ENCODE measurements at places on chromosomes 12 and 14. TPM values are rescaled to one million over a fixed set of nuclear protein-coding genes. Genes with fewer than 3 reads are reported as not detected.

The FOXA1 gene
- total RNA-seq, result 0.59 TPM

The TESPA1 gene
- total RNA-seq, result 0.30 TPM

The MYH6 gene
- total RNA-seq, result 0.30 TPM

The REP15 gene
- total RNA-seq, result 0.79 TPM

The LRRK2 gene
- 21.2 TPM for total RNA-seq

DNA sequence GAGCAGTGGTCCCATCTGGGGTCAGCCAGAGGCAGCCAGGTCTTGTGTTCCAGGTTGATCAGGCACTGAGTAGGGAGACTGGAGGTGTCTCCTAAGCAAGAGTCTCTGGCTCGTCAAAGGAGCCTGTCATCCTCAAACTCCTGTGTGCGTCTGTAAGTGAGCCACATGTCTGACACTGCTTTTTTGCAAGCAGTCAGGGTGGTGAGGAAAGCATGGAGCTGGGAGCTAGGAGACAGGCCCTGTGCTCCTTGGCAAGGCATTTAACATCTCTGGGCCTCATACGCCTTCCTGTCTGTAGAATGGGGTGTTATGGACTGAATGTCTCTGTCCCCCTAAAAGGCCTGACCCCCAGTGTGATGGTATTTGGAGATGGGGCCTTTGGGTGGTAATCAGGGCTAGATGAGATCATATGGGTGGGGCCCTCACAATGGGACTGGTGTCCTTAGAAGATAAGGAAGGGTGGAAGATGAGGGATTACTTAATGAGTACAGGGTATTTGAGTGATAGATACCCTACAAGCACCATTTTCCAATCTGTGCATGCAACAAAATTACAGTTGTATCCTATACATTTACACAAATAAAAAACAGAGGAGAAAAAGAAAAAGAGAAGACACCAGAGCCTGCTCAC lies 53.0 kb downstream of the ARL6IP4 start:
- no peak for DNase-seq

GRCh38 chr12:18352312-18352711 lies 91.0 kb downstream of the PIK3C2G start:
- no peak for DNase-seq

DNA sequence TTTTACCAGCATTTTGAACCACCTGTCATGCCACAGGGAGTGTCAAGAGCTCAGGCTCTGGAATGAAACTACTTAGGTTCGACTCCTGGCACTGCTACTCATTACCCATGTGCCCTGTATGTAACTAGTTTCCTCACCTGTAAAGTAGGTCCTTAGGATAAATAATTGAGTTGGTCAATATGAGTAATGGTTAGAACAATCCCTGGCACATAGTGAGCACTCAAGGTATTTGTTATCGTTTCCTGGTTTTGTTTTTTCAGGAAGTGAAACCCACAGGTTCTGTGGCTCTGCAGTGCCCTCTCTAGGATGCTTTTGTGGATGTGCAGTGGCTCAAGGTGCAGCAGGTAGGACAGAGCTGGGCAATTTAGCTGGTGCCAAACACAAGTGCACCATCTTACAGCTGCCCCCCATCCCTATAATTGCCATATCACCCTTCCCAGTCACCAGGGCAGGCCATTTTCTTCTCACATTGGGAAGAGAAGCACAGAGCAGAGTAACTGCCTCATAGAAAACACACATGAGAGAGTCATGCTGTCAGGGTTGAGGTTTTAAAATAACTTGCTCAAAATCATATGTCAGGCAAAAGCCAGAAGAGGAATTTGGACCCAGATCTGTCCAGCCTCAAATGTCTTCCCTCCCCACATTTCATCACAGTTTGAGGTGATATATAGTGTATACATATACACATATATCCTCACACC lies 297.5 kb downstream of the RPAP3 start:
- no peak for DNase-seq

GRCh38 chr12:96083020-96083719 lies 47.8 kb upstream of the LTA4H start:
- DNase-seq, result no peak

DNA sequence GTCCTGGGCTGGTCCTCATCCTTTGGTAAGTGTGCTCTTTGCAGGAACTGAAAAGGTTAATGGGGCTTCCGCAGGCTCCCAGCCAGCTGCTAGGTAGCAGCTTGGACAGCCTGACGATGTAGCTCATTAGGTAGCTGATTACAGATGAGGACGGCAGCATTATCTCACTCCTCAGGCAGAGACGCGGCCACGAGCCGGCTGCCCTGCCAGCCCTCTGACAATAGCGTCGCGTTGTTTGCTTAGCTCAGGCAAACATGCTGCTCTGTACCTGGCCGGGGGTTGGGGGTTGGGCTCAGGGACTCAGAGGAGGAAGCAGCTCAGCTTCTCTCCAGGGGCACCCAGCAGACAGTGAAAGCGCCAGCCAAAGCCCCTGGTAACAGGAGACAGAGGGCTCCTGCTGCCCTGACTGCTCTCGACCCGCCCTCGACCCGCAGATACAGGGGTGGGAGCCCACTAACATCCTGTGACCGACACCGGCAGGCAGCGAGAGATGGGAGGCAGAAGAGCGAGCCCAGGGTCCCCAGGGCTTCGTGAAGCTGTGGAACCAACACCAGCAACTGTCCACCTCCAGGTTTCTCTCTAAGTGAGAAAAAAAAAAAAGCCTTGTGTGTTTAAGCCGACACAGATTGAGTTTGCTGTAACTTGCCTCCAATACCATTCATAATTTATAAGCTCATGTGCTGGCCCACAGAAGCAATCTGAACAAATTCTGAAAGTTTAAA lies 53.4 kb upstream of the DLK1 start:
- DNase-seq, result no peak

DNA sequence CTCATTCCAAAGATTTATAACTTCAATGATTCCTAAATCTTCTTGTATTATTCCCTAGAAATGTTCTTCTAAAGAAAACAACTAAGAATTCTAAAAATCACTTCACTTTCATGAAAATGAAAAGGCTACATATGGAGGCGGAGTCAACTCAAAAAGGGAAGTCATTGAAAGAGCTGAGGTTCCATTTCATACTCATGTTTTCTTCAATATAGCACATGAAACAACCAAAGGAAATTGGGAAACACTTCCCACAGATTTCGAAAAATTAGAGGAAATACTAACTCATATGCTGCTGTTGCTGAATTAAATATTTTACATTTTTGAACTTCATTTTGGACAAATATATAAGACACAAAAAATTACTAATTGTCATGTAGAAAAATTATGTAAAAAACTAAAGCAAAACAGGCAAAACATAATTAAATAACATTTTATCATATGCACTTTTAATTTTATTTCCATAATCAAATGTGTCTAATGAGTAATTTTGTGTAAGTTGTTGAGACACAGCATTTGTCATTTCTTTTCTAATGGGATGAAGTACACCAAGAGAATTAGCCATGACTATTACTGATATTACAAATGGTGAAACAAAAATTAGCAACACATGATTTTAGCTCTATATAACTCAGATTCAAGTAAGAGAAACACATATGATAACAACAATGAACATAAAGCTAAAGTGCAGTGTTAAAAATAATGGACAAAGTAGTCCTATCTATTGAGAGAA lies at the start of gene CD163:
Gene CD163, minus strand, starts transcription at position 92 of the 730 bp plus-strand sequence. Its CDS starts 87 bp downstream, at position 5.
- DNase-seq, result no peak

- no peak for DNase-seq
Observed at GRCh38 chr12:42217656-42218055, 20.4 kb downstream of the YAF2 start.

DNA sequence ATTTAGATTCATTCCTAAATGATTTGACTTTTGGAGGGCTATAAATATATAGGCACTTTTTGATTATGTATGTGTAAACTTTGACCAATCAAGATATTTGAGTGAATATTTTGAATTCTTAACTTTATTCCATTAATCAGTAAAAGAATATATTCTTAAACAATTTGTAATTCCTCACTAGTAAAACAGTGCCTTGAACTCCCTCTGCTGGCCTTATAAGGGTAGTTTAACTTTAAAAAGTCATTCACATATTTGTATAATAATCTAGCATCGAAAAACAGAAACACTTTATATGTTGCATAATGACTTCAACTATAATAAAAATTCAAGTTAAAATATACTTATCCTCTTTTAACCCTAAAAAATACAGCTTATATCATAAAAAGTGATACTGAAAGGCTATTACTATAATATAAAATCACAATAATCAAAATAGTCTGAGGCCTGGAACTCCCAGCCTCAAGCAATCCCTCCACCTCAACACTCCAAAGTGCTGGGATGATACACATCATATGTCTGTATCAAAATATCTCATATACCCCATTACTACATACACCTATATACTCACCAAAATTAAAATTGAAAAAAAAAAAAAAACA lies 31.2 kb downstream of the CCDC59 start:
- DNase-seq, result no peak

DNA sequence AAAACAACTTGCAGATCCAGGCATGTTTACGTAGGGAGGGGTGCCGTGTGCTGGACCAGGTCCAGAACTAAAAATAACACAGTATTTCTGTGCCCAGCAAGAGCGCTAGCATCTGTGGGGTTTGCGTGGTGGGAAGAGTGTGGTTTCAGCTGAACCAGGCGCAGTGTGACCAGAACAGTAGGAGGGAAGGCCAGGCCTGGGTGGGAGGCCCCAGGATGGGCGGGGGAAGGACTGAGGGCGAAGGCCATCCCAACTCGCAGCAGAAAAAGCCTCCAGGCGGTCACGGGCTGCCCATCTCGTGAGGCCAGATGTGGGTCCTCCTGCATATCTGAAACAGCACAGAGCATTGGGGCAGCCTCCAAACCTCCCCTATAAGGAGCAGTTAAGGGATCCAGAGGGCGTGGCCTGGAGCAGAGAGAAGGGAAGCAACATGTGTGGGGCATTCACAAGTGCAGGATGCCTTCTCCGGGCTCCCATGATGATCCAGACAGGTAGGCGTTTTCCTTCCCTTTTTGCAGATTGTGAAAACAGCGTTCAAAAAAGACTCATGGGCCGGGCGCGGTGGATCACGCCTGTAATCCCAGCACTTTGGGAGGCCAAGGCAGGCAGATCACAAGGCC lies 17.8 kb upstream of the CD9 start:
- peak; percentile 83 for DNase-seq

GRCh38 chr12:48602192-48602989 lies 32.5 kb upstream of the LALBA start:
- DNase-seq, result no peak

GRCh38 chr12:77888611-77889010 lies 57.9 kb downstream of the NAV3 start:
- DNase-seq, result no peak

DNA sequence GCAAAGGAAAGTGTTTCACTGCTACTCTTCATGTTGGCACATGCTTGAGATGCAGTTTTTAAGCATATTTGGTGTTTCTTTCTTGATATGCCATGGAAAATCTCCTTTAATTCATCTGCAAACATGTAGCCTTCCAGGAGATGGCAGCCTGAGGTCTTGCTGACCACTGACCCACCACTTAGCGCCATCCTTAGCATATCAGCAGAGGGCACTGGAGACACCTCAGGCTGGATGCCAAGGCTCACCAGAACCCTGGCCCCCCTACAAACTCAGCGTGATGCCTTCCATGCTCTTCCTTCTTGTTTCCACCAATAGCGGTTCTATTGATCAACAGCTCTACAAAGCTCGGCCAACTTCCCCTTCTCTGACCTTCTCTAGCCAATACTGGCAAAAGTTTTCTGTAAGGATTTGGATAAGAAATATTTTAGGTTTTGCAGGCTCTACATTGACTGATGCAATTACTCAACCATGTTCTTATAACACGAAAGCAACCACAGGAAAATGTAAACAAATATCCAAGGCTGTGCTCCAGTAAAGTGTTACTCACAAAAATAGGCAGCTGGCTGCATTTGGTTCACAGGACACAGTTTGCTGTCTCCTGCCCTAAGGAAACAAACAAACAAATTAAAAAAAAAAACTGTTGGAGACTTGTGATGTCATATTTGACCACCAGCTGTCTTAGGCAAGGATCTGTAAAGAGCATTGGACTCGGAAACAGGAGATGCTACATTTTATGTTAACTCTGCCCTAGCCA lies 209.7 kb downstream of the SLC15A4 start:
- peak; percentile 16 for DNase-seq

GRCh38 chr12:77042833-77043232 lies 22.5 kb downstream of the E2F7 start:
- DNase-seq, result no peak

- DNase-seq, result no peak
Observed at GRCh38 chr12:84658877-84659276, 253.7 kb downstream of the SLC6A15 start.

DNA sequence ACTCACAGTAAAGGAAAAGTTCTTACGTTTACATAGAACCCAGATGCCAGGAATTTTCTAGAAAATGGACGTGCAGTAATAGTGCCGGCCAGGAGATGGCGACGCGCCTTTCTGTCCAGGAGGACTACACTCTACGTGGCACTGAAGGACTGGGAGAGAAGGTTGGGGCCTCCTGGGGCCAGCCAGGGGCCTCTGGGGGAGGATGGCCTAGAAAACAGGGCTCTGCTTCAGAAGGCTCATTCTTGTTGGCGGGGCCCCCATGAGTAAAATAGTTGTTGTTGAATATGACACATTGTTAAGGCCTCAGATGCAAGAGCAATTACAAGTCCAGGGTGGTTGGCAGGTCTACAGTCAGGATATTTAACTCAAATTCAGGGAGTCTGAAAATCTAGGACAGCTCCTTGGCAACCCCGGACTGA lies 120.1 kb upstream of the MAX start:
- DNase-seq, result no peak

DNA sequence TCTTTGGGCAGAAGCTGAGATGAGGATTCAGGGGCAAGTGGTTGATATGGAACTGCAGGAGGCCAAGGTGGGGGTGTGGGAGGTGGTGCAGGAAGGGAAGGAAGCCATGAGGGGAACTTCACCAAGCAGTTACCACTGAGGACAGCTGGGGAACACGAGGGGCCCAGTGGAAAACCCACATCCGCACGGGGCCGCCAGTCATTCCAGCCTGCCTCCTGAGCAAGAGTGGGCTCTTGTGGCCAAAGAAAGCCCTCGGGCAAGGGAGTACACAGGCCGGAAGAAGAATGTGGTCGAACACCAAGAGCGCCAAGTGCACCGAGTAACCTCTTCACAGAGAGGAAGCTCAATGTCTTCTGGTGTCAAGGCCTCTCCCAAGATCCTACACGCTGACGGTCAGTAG lies 252.2 kb upstream of the FOXN3 start:
- DNase-seq, result no peak

DNA sequence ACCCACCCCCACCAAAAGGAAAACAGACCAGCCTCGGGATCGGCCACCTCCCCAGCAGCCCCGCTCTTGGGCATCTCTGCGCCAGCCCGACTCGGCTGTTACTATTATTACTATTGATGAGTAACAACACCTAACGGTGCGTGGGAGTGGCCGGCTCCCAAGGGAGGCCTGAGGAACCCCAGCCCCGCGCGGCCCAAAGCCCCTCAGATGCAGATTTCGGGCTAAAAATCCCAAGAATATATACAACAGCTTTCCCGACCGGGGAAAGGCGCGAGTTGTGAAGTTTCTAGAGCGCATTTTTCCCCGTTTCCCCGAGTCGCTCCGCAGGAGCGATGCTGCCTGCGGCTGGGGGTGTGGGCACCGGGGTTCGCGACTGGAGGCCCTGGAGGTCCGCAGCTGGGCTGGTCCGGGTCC lies 565 bp downstream of the NT5DC3 start:
- DNase-seq, result no peak

GRCh38 chr12:51209259-51209658 lies 8.6 kb downstream of the POU6F1 start:
- DNase-seq, result no peak

Measured in skin of body (tissue), 3 donors.